GM12864 (cell line): ENCODE measurements at places on chromosomes 3 and 15.

- DNase-seq, result no peak
Measured at GRCh38 chr3:188164248-188164687, 10.3 kb downstream of the LPP start.

- peak; percentile 18 for DNase-seq
Measured at GRCh38 chr3:72682936-72683452, 165.3 kb downstream of the SHQ1 start.

DNA sequence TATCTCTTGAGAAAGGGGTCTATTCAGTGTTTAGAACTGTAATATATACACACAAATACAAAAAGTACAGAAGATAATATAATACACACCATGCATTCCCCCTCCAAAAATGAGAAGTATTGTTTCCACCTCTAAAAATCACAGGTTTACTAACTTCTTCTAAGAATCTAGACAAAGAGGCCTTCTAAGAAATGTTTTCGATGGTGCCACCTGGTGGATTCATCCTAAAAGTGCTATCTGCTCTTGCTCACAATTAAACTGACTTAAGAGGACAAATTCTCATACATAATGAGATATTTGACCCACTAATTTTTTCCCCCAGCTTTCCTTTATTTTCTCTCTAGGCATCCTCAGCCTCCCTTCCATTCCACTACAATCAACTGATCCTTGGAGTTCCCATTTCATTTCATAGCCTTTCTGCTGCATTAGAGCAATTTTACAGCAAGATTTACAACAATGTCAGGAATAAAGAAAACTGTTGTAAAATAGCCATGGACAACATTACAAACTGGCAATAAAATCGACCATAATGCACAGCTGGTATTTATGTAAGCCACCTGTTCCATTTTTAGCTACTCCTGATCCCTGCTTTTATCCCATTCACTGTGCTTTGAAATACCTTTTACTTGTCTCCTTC is 124.6 kb downstream of the ARRDC4 start:
- peak; percentile 2 for DNase-seq

DNA sequence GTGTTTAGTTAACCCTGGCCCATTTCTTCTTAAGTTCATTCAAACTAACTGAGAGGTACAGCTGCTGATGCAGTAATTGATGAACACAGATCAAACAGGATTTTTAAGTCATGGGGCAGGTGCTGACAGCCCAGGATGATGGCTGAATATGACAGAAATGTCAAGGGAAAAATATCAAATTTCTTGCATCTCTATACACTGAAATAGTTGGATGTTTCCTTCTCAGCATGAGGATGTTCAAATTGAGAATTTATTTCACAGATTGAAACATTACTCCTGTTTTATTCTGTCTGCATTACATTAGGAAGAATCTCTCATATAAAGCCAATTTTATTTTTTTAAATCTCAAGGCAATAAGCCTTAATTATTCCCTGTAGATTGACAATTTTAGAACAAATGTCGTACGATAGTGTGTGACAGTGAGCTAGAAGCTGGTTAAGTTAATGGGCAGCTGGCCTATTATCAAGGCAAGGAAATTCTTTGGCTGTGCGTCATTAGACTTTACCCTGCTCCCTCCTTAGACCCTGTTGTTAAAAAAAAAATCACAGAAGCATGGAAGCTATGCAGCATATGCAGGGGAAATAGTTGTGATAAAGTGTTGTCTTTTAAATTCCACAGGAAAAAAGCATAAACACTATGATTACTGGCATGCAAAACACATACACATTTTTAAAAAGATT is 183.8 kb upstream of the KCNMB2 start:
- DNase-seq, result no peak
